HFF-Myc (cell line): ENCODE measurements at places on chromosomes 4 and X.

- DNase-seq: no peak
Measured at GRCh38 chr4:41303372-41304118, 46.8 kb downstream of the UCHL1 start.

- no peak for DNase-seq
Measured at GRCh38 chr4:89316931-89317366, 9.3 kb upstream of the GPRIN3 start.

DNA sequence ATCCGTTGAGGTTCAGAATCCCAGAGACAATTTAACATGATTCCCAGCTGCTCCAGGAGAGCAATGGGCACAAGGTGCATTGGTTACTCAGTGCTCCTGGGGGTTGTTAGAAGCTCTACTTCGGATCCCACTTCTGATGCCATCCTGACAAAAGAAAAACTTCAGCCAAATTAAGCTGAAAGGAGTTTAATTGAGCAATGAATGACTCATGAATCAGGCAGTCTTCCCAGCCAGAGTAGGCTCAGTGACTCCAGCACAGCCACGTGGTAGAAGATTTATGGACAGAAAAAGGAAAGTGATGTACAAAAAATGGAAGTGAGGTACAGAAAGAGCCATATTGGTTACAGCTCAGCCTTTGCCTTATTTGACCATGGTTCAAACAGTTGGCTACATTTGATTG lies 95.7 kb downstream of the PWWP3B start:
- DNase-seq: no peak

- no peak for DNase-seq
Measured at GRCh38 chr4:77777135-77777807, 41.9 kb downstream of the CNOT6L start.

DNA sequence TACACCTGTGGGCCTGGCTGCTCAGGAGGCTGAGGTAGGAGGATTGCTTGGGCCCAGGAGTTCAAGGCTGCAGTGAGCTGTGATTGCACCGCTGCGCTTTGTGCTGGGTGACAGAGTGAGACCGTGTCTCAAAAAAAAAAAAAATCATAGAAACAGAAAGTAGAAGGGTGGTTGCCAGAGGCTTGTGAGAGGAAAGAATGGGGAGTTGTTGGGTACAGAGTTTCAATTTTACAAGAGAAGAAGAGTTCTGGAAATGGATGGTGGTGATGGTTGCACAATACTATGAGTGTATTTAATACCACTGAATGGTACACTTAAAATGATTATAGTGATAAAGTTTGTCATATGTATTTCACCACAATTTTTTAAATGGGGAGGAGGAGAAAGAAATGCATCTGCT lies 10.2 kb upstream of the GLOD5 start:
- no peak for DNase-seq

DNA sequence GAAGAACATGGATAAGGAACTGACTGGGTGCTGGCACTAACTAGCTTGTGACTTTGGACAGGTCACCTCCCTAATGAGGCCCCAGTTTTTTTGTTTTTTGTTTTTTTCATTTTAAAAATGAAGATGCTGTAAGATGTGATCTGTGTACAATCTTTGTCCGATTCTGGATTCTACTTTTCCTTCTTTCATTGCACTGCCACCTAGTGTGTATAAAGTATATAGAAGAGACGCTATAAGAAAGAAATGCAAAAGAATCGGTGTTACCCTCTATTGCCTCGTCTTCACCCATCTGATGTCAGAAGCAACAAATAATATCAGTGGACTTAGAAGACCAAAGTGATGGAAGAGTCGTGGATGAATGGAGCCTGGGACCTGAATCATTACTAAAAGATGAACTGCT lies 58.6 kb upstream of the P2RY10 start:
- DNase-seq: no peak

GRCh38 chr4:177380730-177381287 lies 61.4 kb downstream of the AGA start:
- DNase-seq: no peak

DNA sequence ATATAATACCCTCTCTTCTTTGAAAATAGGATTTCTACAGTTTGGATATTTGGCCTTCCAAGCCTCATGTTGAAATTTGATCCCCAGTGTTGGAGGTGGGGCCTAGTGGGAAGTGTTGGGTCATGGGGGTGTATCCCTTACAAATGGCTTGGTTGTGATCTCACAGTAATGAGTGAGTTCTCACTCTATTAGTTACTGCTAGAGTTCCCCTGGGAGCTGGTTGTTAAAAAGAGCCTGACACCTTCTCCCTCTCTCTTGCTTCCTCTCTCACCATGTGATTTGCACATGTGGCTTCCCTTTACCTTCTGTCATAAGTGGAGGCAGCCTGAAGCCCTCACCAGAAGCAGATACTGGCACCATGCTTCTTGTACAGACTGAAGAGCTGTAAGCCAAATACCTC lies 73.9 kb downstream of the HDAC8 start:
- DNase-seq: no peak

- DNase-seq: no peak
Measured at GRCh38 chrX:48761674-48762471, at the start of gene GLOD5. Gene GLOD5 (plus strand): TSS chrX:48761747. CDS start chrX:48761791, 44 bp downstream.

DNA sequence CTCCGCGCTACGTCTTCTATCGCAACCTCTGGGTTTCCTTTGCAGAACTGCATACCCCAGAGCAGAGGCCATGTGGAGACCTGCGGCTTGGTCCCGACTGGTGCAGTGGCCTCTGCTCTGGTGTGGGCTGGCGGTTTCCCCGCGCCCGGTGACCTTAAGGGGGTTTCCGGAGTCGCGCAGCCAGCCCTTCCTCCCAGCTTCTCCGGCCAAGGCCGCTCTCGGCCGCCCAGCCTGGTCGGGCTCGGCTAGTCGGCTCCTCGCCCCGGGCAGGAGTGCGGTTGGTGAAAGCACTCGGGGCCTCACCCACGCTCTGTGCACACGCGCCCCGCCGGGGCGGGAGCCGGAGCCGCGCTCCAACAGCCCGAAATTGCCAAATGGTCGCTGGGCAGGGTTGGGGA lies 84.9 kb downstream of the BCOR start:
- DNase-seq: no peak

- DNase-seq: peak; percentile 76
Measured at GRCh38 chrX:49184294-49185281, 1.6 kb downstream of the PRICKLE3 start.

GRCh38 chr4:107747748-107748486 lies 27.9 kb upstream of the PAPSS1 start:
- no peak for DNase-seq

DNA sequence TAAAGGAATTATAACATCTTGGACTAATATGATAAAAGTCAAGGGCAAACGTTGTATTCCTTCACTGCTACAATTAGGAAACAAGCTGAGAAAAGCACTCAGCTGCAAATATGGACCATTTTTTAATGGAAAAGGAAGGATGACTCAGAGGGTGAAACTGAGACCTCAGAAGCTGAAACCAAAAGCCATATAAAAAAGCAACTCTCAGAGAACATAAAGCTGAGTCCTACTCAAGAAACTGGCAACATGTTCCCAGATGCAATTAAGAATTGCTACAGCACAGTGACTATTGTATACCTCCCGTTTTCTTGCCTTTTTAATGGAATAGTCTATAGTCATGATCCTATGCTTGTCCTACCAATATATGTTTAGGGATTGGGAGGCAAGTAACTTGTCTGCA lies 1106.4 kb upstream of the INTU start:
- DNase-seq: no peak

DNA sequence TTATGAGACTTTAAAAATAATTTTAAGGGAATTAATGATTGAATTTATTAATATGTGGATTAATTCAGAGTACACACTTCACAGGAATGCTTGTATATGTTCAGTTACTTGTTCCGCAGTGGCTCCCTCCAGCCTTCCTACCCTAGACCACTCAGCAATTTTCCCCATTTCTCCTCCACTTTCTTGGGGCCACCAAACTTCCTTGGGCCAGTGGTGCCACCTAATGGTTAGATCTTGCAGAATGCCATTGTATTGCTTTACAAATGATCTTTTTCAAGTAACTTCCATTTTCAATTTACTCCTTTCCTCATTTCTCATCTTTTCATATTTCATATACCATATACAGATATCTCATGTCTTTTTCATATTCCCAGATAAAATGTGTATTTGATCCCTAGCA lies 3.6 kb upstream of the RNF175 start:
- DNase-seq: no peak

GRCh38 chrX:15903186-15903681 lies 48.6 kb upstream of the AP1S2 start:
- no peak for DNase-seq

DNA sequence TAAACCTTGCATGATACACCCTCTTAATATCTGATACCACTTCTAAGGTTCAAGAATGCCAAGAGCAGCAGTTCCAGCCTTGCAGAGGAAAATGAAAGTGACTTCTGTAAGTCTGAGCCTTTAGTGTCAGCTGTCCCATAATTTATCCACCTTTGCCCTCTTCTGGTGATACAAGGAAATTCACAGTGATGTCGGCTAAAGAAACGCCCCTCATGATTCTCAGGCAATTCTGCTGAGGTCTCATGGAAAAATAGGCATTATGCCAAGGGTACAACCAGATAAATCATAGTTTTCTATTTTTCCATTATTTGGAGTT lies 172.2 kb upstream of the CXCL13 start:
- DNase-seq: peak; percentile 26
